ENCODE measurements at places on chromosomes 7 and 10. TPM values are rescaled to one million over a fixed set of nuclear protein-coding genes. Genes with fewer than 3 reads are reported as not detected.

The TUBB8 gene
- total RNA-seq = not detected

The SPDYE8 gene
- not detected for total RNA-seq

The ACSL5 gene
- total RNA-seq = 1.3 TPM

The PYROXD2 gene
- 2.3 TPM for total RNA-seq

The FFAR4 gene
- not detected for total RNA-seq

The PDZD7 gene
- total RNA-seq = 0.65 TPM

The TFR2 gene
- total RNA-seq = not detected

The MGAM2 gene
- total RNA-seq = not detected

The MACC1 gene
- total RNA-seq = not detected

The MYL10 gene
- total RNA-seq = not detected

The CALD1 gene
- total RNA-seq = 255 TPM

The YKT6 gene
- total RNA-seq = 114 TPM

The ANKRD2 gene
- total RNA-seq = 2.1 TPM

The CACNB2 gene
- total RNA-seq = not detected

The ARMC3 gene
- total RNA-seq = not detected

Data from epithelial cell of umbilical artery (primary cell).